ENCODE measurements at places on chromosomes 6 and 20.

DNA sequence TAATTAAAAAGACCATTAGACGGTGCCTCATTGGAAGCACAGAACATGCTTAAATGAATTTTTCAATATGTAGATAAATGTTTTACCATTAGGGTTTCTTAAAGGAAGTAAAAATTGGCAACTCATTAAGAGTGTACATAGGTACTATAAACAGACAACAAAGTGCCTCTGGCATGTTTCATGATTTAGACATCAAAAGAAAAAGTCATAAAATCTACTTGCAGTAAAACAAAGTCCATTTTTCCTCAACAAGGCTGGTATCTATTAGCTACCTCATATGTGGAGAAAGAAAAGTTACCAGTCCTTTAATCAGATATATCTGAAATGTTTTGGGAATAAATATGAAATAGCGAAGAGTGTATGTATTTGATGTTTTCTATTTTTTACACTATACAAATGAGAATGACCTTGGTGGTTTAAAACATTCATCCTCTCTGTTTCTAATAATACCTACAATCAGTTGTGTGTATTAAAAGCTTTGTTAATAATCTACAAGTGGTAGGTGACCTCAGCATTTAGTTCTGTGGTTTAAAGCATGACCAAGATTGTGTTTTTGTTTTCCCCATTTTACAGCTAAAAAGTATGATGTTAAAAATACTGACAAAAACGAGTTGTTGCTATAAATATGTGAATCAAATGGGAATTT, 87.5 kb downstream of the HDGFL1 start:
- no peak for DNase-seq

GRCh38 chr20:35625584-35626385, 10.2 kb downstream of the SPAG4 start:
- DNase-seq, result no peak

DNA sequence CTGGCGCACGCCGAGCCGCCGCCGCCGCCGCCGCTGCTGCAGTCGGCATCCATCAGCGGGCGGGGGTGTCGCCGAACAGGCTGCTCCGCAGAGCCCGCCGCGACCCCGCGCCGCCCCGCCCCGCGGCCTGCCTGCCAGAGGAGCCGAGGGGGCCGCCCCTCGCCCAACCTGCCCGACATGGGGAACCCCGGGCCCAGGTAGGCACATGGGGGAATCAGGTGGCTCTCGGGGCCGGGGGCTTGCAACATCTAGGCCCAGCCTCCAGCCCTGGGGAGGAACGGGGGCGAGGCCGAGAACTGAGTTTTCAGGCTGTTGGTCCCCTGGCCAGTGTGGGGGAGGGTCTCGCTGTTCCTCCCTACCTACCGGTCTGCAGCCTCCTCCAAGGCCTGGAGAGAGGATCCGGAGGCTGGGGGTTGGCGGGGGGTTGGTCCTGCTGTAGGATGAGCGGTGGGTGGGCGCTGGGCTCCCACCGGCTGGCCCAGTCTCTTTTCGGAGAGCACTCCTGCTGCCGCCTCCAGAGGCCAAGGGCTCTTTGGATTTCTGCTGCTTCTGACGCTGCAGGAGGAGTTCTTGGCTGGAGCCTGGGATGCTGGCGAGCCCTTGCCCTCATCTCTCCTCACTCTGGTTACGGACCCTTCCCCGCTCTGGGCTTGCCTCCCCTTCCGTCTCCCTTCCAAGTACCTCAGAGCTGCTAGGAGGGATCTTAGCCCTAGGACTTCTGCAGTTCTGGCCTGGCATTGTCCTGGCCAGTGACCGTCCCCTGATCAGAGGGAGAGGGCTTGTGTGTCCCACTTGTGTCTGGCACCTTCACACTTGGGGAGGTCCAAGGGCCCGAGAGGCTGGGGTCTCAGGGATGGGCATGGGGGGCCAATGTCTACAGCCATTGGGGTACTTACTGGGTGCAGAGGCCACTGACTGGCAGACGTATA, at the start of gene EPB41L1:
EPB41L1 (plus strand) TSS at position 41 of the 929 bp plus-strand sequence. CDS start 19,038 bp downstream, outside the sequence.
- DNase-seq, result no peak

- DNase-seq, result no peak
Measured at GRCh38 chr6:558089-558488, 98.8 kb downstream of the HUS1B start.

GRCh38 chr6:12395898-12396297, 105.7 kb downstream of the EDN1 start:
- no peak for DNase-seq

GRCh38 chr20:63682384-63683139, 13.9 kb upstream of the TNFRSF6B start:
- DNase-seq, result no peak

DNA sequence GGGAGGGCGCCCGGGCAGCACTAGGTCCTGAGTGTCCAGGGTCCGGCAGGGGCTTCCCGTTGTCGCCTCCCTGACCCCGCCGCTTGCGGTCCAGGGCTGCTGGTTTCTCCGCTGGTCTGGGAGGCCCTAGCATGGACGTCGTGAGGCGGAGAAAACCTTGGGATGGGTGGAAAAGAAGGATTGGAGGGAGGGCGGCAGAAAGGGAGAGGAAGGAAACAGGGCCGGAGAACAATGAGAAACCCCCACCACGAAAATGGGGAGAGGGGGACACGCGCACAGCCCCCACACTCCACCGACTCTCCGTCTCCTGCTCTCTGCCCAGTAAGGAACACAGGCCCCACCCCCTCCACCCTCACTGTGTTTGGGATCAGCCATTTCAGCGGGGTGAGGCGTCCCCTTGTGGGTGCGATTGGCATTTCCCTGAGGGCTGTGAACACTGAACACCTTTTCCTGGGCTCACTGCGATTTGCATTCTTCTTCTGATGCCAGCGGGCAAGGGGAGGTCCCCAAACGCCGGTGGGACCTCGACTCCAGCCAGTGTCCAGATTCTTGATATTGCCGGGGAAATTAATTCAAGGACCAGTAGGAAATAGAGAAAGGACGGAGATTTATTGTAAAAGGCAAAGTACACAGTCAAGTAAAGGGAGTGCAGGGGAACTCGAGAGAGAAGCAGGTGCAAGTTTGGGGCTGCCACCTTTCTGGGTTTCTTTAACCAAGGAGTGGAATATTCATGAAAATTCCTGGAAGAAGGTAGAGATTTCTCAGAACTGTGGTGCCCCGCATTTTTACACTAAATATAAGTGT, 3.3 kb upstream of the RAET1G start:
- DNase-seq, result no peak

GRCh38 chr6:128241216-128241615, 279.2 kb downstream of the PTPRK start:
- DNase-seq, result no peak

All from SIG-M5 (cell line).